ENCODE measurements at places on chromosomes 1 and 21.

DNA sequence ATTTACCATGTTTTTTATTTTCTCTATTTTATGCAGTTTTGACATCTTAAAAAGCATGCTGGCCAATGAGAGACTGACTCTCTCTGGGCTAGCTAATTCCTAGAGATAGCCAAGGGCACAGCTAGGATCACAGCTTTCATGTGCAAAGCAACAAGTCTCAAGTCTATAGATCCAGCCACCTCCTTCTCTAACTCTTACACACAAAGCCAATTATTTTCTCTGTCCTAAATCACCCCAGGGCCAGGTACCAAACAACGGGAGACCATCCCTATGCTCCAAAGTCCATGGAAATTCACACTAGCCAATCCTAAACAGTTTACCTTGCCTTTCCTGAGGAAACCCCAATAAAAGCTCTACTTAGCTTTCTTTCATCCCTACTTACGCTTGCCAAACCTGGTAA lies 38.0 kb downstream of the ARHGAP29 start:
- no peak for DNase-seq

GRCh38 chr1:182702826-182703524 lies 18.6 kb upstream of the RGS8 start:
- DNase-seq, result no peak

DNA sequence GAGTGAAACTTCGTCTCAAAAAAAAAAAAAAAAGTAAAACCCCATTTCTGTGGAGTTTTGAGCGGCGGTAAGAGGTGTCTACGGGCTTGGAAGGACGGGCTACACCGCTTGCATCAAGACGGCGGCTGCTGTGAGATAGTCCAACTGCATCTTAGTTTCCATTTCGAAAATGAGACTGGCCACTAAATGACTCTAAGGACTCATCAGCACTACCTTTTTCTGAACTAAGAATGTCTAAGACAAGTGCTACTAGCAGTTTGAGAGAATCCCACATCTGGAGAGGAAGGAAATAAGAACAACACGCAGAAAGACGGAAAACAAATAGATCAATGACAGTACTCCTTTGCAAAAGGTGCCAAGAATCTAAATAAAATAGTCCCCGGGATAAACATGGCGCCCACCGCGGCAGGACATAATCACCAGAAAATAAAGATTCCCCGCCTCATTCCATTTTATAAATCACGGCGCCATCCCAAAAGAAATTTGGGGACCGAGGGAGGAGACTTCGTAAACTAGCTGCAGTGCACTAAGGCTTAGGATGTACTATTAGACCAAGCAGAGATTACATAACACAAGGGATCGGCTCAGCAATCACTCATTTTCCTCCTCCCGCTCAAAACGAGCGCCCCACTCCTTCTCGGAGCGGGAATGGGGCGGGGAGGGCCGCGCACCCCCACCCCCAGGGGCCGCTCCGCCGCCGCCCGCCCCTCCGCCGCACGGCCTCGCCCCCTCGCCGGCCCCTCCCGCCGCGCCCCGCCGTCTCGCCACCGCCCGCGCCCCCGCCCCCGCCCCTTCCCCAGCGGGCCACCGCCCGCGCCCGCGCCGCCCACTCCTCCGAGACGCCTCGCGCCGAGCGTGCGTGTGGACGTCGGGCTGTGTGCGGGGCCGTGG lies 1.1 kb downstream of the POGZ start:
- DNase-seq, result no peak

- DNase-seq, result no peak
Measured at GRCh38 chr21:42595283-42596187, 57.9 kb upstream of the PDE9A start.

DNA sequence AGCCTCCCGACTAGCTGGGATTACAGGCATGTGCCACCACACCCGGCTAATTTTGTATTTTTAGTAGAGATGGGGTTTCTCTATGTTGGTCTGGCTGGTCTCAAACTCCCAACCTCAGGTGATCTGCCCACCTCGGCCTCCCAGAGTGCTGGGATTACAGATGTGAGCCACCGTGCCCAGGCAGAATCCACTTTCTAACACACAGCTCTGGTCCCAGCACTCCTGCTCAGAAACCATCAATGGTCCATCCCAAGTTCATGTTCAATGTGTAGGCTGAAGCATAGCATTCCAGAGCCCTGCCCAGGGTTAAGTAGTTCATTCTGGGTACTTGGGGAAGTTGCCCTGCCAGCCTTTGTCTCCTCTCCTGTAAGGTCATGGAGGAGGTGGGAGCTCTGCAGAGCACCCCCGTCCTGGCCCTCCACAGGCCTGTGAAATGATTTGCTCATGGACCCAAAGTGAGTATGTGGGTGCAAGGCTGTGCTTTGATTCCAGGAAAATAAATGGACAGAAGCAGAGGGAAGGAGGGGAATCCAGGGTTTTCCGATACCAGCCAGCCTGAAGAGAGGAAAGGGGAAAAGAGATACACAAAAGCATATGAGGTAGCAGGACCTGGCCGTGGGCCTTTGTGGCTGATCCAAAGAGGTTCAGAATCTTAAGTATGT lies 55.2 kb downstream of the NENF start:
- DNase-seq, result no peak

DNA sequence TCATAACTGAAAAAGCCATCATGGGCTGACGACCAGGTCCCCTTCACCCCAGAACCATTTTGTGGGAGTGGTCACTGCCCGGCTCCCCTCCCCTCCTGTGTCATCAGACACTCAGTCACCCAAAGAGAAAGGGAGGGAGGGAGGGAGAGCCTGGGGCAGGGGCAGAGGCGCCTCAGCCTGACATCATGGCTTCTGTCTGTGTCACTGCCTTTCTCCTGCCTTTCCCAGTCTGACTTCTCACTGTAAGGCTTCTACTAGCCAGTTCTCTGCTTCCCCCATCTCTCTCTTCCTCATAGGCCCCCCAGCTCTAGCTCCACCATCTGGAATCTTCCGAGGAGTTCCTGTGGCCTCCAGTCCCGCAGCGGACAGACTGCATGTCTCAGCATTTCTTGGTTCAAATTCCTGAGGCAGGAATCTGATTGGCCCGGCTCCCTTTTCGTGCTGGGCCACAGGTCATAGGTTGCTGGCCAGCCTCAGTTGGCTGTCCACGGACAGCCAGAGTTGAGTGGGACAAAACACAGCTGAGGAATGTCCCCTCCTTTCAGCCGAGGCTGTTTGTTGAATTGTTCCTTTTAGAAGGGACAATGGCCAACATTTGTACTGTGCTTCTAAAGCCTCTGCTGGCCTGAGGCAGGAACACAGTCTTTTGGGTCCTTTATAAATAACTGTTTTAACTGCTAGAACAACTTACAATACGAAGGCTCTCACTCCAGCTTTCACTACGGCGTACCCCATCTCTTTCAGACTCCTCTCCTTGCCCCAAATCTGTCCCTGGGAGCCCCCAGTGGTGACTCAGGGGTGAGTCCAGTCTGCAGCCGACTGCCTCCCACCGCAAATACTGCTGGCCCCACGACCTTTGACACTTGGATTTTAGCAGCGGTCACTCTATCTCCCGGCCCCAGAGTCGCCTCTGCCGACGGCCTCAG lies 18.7 kb upstream of the KANK4 start:
- no peak for DNase-seq

DNA sequence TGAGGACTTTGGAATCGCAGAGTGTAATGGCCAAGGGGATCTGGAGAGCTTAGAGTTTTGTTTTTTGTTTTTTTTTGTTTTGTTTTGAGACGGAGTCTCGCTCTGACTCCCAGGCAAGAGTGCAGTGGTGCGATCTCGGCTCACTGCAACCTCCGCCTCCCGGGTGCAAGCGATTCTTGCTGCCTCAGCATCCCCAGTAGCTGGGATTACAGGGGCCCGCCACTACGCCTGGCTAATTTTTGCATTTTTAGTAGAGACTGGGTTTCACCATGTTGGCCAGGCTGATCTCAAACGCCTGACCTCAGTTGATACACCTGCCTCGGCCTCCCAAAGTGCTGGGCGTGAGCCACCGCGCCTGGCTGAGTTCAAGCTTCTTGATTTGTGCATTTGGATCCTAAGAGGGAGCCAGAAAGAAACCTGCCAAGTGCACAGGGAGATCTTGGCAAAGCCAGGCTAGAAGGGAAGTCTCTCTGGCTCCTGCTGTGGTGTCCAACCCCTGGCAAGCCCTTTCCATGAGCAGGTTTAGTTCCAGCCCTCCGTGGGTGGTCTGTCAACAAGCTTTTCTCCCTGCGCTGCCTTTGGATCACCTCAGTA lies 852 bp downstream of the FAAH start:
- no peak for DNase-seq

DNA sequence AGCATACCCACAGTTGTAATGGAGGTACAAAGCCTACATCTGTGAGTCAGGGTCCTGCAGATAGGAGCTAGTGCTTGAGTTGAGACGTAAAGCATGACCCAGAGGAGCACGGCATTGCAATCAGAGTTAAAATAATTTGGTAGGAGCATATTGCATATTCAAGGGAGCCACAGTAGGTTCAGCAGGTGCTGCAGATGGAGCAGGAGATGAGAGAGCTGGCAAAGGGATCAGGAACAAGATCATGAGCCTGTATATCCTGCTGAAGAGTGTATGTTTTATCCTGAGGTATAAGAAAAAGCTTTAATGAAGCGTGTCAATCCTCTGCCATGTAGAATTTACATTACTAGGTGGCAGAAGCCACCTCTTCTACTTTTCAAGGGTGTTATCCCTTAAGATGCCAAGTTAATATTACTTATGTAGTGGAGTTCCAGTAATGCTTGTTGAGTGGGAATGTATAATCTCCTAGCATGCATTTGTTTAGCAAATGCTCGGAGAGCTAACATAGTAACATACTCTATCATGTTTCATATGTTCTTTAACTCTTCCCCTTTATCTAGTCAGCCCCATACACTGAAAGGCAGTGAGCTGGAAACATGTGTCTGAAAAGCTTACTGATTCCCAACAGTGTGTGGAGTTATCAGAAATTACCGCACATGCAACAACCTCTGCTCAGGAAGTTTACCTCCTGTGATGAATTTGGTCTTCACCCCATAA lies 300.3 kb downstream of the GRIK1 start:
- no peak for DNase-seq

GRCh38 chr1:78577257-78578100 lies 42.8 kb upstream of the IFI44L start:
- no peak for DNase-seq

DNA sequence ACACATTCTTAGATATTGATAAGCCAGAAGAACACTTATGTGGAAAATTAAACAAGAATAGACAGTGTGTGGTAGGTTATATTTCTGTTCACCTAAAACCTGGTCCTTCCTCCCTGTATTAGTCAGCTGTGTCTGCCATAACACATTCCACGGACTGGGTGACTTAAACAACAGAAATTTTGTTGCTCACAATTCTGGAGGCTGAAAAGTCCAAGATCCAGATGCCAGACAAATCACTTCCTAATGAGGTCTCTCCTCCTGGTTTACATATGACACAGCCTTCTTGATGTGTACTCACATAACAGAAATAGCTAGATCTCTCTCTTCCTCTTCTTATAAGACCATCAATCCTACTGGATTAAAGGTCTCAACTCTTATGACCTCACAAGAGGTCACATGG lies 25.7 kb downstream of the JMJD4 start:
- DNase-seq, result no peak

DNA sequence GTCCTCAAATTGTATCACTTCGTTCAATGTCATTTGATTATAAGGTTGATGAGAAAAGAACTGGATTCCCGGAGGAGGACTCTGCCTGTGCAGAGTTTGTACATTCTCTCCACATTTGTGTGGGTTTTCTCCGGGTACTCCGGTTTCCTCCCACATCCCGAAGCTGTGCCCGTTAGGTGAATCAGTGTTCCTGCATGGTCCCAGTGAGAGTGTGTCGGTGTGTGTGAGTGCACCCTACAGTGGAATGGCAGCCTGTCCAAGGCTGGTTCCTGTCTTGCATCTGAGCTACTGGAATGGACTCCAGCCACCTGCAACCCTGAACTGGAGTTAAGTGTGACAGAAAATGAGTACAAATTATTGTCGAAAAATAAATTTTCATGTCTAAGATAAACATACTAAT lies 92.2 kb upstream of the KCTD3 start:
- DNase-seq, result no peak

DNA sequence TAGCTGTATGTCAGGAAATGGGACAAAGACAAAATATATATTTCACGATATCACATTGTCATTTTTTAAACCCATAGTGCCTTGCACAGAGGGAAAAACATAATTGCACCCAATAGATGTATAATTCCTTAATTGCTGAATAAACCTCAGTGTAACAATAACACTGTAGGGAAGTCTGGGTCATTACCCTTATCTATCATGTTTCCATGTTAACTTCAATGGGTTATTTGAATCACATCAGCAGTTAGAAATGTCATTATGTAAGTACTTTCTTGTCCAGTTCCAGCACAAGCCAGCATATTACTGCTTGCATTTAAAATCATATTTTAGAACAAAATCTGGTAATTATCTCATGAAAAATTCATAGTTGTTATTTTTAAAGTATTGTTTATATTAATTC lies 222.7 kb downstream of the HMCN1 start:
- no peak for DNase-seq

- no peak for DNase-seq
Measured at GRCh38 chr1:157566484-157567300, 14.4 kb upstream of the FCRL5 start.

- DNase-seq, result no peak
Measured at GRCh38 chr1:80053613-80054012, 1047.1 kb upstream of the ADGRL4 start.

- no peak for DNase-seq
Measured at GRCh38 chr21:31008355-31008754, 29.9 kb downstream of the KRTAP19-8 start.

GRCh38 chr1:48033495-48034045 lies 36.4 kb upstream of the TRABD2B start:
- no peak for DNase-seq

GRCh38 chr1:100266741-100267140 lies 725 bp downstream of the RTCA start:
- no peak for DNase-seq

- no peak for DNase-seq
Measured at GRCh38 chr1:182909578-182909977, 43.4 kb downstream of the SHCBP1L start.

DNA sequence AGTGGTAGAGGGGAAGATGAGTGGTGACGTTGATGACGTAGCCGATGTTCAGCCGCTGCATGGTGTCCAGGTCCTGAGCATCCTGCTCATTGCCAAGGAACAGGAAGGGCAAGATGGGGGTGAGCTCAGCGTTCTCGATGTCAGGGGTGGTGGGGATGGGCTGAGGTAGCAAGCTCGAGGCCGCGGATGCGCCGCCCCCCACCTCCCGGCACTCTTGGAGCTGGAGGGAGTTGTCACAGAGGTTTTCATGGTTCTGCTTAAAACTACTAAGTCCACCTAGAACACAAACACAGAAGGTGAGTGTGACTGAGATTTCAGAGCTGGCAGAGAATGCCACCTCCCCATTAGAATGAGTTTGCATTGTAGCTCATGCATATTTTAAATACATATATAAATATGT lies 35.7 kb downstream of the DUSP10 start:
- no peak for DNase-seq

DNA sequence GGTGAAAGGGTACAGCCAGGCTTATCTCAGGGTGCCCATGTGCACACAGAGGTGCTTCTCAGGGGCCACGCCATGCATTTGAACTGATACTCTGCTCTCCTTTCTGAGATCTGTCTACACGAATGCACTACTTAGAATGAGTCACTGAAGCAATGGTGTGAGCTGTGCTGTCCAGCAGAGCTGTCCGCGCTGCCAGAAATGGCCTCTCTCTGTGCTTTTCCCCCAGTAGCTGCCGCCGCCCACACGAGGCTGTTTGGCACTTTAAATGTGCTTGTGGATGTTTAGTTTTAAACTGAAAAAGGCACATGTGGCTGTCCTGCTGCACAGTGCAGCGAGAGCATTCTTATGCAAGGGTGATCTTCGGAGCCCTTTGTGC lies 87.1 kb upstream of the COL6A1 start:
- no peak for DNase-seq

GRCh38 chr1:159942632-159943277 lies 2.7 kb downstream of the IGSF9 start:
- no peak for DNase-seq

Measured in stimulated activated CD8-positive, alpha-beta memory T cell treated with anti-CD3 and anti-CD28 coated beads, Interleukin-7, amount 100 ng/mL, for 1 hour (primary cell).